Stimulated activated CD4-positive, alpha-beta T cell treated with anti-CD3 and anti-CD28 coated beads, Interleukin-15, amount 100 ng/mL, for 48 hours (primary cell): ENCODE measurements at places on chromosomes 5 and 9.

- DNase-seq, result no peak
Observed at GRCh38 chr5:168712280-168712924, 133.2 kb upstream of the PANK3 start.

- no peak for DNase-seq
Observed at GRCh38 chr9:31153250-31153840, 1231.1 kb upstream of the ACO1 start.

DNA sequence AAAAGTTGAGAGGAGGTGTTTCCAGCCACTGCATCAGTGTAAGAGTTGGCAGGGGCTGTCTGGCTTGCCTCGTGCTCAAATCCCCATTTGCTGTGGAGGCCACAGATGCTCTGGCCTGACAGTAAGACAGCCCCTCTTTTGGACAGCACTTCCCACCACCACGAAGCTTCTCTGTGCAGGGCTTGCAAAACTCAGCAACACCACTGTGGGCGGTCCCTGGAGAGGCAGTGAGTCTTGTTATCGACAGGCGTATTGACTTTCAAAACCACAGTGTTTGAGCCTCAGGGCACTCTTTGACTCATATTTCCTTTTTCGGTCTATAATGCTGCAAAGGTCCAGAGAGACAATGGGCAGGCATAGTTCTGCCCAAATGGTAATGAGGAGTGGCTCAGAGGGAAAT is 539.5 kb downstream of the EBF1 start:
- DNase-seq, result no peak

GRCh38 chr9:88567870-88568269 is 32.9 kb downstream of the NXNL2 start:
- peak; percentile 9 for DNase-seq

- no peak for DNase-seq
Observed at GRCh38 chr5:74762599-74762998, 4.3 kb downstream of the GFM2 start.

DNA sequence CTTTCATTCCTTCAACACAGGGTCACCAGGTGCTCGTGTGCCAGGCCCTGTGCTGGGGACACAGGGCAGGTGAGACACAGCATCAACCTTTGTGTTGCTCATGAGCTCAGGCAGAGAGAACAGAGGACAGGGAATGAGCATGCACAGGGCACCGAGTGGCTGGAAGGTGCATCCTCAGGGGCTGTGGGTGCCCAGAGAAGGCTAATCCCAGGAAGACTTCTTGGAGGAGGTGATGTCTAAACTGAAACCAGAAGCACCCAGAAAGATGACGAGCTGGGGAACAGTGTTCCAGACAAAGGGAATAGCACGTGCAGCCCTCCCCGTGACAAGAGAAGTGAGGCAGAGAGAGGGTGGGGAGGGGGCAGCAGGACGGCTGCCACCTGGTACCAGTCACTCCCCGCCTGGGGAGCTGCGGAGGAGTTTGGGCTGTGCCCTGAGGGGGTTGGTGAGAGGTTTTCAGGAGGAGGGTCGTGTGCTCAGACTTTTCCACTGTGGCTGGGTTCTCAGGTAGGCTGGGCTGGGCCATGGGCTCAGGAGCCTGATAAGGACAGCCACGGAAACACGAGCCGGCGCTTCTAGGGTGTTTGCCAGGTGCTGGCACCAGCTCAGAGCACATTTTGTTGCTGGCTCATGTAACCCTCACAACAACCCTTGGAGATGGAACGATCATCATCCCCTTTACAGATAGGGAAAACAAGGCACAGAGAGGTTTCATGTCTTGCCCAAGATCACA is 46.0 kb downstream of the HMCN2 start:
- DNase-seq, result no peak

- no peak for DNase-seq
Observed at GRCh38 chr5:87127426-87127825, 140.3 kb upstream of the RASA1 start.

DNA sequence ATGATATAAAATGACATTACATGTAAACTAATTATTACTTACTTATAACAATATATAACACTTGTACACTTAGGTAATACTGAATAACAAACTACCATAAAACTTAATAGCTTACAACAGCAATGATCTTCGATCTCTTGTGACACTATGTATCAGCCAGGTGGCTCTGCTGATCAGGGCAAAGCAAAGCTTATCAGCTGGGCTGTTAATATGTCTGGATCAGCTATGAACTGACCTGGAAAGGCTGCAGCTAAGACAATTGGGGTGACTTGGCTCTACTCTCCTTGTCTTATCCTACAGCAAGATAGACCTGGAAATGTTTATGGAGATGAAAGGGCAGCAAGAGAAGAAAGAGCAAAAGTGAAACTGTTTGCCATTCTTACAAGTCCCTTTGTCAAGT is 511.3 kb downstream of the TLR4 start:
- DNase-seq, result no peak

- no peak for DNase-seq
Observed at GRCh38 chr9:107249131-107249533, 33.9 kb upstream of the RAD23B start.

- no peak for DNase-seq
Observed at GRCh38 chr9:94676446-94677131, 37.3 kb upstream of the FBP1 start.

- DNase-seq, result no peak
Observed at GRCh38 chr5:2269656-2270055, 386.9 kb upstream of the IRX4 start.

DNA sequence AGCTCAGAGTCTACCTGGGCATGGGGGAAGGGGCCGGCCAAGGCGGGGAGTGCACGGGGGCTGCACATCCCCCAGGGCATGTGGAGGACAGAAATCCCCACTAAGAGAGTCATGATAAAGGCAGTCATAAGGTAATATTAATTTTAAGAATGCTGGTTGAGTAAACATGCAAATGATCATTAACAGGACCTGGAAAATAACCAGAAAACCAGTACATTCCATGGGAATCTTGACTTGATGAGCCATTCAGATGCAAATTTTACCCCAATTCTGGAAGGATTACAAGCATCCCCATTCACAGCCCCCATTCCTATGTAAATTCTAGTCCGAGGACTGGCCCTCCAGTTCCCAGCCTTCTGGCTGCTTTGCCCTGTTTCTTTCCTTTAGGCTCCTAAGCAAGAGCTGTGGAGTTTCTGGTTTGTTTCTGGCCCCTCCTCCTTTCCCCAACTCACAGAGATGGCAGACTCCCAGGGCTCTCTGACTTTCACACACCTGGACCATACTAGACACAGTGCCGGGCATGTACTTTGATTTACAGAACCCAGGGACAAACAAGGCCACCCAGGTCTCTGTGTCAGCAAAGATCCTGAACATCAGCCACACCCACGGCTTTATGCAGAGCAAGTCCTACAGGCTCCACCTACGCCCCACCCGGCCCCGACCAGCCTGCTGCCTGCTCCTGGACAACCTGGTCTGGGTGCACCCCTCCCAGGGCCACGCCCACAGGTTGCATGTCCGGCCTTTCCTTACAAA is 62.7 kb downstream of the SEMA4D start:
- no peak for DNase-seq

DNA sequence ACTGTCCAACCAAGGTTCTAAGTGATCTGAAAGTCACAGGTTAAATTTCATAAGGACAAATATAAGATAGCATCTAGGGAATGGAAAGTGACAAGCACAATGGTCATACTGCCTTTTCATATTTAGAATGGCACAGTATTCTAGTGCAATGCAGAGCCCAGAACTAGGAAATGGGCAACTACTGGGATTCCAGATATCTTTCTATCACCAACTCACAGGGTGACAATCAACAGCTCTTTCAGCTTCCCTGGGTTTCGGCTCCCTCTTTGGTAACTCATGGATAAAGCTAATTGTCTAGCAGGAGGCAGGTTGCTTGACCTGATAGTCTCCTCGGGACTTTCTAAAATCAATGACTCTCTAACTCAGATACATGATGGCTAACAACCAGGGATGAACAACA is 60.4 kb downstream of the NR3C1 start:
- DNase-seq, result no peak

GRCh38 chr5:101112645-101113044 is 209.6 kb upstream of the ST8SIA4 start:
- DNase-seq, result no peak

GRCh38 chr9:3858961-3859360 is 333.2 kb upstream of the RFX3 start:
- DNase-seq, result no peak

DNA sequence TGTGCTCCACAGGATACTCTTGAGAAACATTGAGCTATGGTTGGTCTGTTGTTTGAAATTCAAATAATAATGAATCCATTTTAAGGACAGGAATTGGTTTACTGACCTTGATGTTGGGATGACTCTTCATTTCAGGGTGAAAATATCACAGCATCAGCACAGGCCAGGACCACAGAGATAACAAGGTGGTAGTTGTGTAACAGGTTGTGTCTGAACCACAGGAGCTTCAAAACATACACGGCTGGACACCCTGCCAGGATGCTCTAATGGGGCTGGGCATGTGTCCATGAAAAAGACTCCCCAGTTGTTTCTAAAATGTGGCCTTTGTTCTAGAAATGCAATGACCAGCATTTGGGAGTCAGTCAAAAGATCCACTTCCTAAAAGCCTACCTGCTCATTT is 69.8 kb downstream of the ACO1 start:
- no peak for DNase-seq

DNA sequence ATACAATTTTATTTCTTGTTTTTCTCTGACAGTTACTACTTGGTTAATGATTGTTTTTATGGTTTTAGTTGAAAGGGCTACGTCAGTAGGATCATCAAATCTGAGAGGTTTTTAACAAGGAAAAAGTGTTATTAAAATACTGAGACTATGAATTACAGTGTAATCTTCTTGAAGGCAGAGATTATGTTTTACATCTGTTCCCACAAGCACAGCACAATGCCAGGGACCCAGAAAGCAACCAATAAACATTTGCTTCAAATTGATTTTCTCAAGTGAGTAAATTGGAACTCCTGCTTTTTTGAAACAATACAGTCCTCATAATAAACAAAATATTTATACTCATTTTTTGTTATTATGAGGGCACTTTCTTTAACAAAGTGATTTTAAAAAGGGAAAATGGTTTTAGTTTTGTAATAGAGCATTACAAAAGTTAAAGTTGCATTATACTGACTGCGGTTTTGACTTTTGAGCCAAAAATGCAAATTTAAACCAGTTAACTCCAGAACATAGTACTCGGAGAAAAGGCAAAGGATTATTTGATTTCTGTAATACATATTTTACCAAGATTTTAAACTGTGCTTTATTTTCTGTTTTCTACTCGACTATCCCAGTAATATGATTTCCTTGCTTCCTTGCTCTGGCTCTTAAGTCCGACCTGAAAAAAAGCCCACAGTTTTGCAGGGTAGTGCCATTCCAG is 176.9 kb downstream of the GDNF start:
- no peak for DNase-seq

GRCh38 chr9:1947438-1947837 is 67.7 kb upstream of the SMARCA2 start:
- no peak for DNase-seq

DNA sequence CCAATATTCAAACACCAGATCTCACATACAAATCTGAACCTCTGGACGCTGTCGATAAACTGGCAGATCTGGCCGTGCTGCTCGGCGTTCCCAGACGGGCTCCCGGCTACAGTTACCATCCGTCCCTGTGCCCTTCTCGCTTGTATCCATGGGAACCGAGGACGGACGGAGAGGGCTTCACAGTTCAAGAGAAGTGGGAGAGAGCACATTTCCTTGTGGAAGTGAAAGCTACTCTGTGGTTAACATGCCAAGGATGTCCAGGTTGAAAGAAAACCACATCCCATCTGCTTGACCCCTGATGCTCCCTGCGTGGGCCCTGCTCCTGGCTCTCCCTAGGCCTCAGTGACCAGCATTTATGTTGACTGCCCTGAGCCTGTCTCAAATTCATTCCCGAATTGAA is 6.3 kb upstream of the DBN1 start:
- no peak for DNase-seq

GRCh38 chr5:61609840-61610677 is 278.0 kb downstream of the ZSWIM6 start:
- no peak for DNase-seq

GRCh38 chr9:122506964-122507363 is 3.6 kb upstream of the OR1J2 start:
- DNase-seq, result no peak

DNA sequence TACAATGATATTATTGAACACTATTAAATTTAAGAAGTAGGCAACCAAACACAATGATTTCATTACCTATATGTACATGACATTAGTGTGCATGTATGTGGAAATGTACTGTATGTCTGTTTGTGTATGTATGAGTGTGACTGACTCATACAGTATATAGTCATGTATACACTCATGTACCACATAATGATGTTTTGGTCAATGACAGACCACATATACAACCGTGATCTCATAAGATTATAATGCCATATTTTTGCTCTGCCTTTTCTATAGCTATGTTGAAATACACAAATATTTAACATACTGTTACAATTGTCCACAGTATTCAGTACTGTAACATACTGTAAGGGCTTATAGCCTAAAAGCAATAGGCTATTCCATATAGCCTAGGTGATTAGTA is 19.7 kb downstream of the SVEP1 start:
- no peak for DNase-seq

- no peak for DNase-seq
Observed at GRCh38 chr5:36164461-36164860, 12.6 kb downstream of the SKP2 start.

DNA sequence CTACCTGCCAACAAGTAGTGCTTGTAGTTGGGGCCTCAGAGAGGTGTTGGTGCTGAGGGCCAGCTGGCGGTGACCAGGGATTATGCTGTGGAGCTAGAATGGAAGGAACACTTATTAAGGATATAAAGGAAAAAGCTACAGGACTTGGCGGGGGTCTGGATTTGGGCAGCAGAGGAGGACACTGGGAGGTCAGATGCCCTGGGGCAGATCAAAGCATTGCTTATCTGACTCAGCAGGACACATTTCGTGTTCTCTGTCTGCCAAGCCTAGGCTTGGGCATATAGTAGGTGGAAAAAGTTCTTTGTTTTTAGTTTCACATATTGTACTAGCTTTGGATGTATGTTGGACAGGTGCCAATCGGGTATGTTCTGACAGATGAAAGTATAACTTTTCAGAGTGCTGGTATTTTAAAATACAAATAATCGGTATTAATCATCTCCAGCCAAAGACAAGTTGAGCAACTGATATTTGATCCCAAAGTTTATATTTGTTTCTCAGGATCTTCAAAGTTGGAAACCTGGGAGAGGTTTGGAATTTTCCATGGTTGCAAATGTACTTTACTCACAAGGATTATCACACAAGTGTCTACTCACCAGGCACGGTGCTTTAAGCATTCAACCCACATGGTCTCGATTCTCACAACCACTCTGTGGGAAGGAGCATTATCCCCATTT is 69.4 kb downstream of the IQGAP2 start:
- DNase-seq, result peak; percentile 9

- no peak for DNase-seq
Observed at GRCh38 chr9:79154806-79155205, 417.0 kb upstream of the TLE4 start.
